ENCODE measurements at places on chromosomes 3 and 15.

DNA sequence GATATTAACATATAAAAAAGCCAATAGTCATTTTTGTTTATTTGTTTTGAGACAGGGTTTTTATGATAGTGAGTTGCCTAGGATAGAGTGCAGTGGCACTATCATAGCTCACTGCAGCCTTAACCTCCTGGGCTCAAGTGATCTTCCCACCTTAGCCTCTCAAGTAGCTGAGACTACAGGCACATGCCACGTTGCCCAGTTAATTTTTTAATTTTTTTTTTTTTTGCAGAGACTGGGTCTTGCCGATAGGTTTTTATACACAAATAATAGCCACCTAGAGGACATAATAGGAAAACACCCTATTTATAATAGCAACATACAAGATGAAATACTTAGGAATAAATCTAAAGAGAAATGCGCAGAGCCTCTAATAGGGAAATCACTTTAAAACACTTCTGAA, 13.3 kb downstream of the EIF3J start:
- H3K4me1 ChIP-seq = peaks cover 28% of the 10 kb centered on the region
- no peak for DNase-seq
- H3K27ac ChIP-seq = no peak overlapping the region
- no peak overlapping the region for H3K4me3 ChIP-seq
- H3K27me3 ChIP-seq = no peaks in the 10 kb centered on the region
- H3K36me3 ChIP-seq = peaks cover 11% of the 10 kb centered on the region

DNA sequence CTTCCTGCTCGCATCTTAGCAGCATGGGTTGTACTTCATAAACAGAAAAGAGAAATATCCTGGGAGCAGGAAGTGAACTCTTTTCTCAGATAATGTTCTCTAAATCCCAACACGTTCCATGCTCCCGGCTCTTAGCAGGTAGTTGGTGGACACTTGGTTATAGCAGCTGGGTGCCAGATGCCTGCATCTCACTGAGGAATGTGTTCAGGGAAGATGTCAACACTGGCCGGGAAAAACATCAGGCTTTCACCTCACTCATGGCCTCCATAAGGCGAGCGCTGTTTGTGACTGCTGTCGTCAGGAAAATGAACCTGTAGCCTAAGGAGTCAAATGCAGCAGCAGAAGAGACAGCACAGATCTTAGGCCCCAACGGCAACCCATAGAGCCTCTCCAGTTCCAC, 4.4 kb upstream of the PRC1 start:
- peaks cover 51% of the 10 kb centered on the region for H3K36me3 ChIP-seq
- no peak overlapping the region for H3K4me3 ChIP-seq
- peaks cover 6% of the 10 kb centered on the region for H3K4me1 ChIP-seq

- no peak for DNase-seq
- peaks cover 4% of the 10 kb centered on the region for H3K36me3 ChIP-seq
- H3K27me3 ChIP-seq = no peaks in the 10 kb centered on the region
- no peak overlapping the region for H3K4me3 ChIP-seq
These were observed 90.1 kb downstream of the CHST2 start for GRCh38 chr3:143209715-143210059.

DNA sequence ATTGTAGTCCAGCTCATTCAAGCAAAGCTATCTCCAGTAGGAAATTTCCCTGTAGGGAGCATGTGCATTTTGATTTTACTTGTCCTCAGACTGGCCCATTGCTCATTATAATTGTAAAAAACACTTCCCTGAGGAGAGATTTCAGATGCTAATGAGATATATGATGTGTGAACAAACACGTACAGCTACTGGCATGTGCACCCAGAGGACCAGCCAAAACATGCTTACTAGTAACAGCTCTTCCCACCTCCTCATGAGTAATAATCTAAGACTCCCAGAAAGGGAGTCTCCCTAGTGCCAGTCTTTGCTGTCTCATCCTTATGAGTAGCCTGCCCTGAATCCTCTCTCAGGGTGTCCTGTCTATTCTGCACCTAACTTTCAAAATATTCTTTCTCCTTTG, 43.4 kb downstream of the FBXO22 start:
- no peaks in the 10 kb centered on the region for H3K36me3 ChIP-seq
- DNase-seq = no peak
- H3K4me1 ChIP-seq = peaks cover 3% of the 10 kb centered on the region
- no peak overlapping the region for H3K27ac ChIP-seq
- H3K27me3 ChIP-seq = peaks cover 8% of the 10 kb centered on the region

DNA sequence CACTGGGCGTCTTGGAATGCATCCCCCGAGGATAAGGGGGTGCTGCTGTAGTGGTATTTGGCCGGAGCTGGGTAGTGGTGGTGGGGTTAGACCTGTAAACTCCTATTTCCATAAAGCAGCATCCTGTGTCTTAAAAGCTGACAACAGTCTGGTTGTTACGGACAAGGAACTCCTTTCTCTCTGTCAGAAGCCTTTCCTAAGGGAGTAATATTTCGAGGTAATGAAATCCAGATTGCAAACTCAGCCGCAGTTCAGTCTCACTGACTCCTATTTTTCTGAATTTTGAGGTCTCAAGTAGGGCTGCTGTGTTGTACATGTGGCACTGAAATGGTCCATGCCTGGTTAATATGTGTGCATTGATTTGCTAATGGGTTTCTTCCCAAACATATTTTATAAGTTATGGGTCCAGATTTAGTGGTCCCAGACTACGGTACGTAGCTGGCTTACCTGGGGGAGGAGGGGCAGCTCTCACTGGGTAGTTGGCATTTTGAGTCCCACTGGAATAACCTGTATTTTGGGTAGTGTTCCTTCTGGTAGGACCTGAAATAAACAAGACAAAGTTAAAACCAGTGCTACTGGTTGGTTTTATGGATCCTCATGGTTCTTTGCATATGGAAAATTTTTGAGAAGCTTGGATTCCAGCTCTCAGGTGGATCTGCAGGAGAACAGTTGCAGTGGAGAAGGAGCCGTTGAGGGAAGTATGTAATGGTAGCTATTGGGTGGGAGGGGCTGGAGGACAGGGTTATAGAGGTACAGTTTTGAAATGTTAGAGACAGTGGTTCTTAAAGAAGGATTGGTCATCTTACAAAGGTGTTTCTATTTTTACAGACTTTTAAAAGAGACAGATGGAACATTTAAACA, 48.6 kb upstream of the LDHAL6B start:
- peaks cover 43% of the 10 kb centered on the region for H3K36me3 ChIP-seq
- no peak for DNase-seq
- peaks cover 4% of the 10 kb centered on the region for H3K4me1 ChIP-seq
- no peaks in the 10 kb centered on the region for H3K27me3 ChIP-seq

DNA sequence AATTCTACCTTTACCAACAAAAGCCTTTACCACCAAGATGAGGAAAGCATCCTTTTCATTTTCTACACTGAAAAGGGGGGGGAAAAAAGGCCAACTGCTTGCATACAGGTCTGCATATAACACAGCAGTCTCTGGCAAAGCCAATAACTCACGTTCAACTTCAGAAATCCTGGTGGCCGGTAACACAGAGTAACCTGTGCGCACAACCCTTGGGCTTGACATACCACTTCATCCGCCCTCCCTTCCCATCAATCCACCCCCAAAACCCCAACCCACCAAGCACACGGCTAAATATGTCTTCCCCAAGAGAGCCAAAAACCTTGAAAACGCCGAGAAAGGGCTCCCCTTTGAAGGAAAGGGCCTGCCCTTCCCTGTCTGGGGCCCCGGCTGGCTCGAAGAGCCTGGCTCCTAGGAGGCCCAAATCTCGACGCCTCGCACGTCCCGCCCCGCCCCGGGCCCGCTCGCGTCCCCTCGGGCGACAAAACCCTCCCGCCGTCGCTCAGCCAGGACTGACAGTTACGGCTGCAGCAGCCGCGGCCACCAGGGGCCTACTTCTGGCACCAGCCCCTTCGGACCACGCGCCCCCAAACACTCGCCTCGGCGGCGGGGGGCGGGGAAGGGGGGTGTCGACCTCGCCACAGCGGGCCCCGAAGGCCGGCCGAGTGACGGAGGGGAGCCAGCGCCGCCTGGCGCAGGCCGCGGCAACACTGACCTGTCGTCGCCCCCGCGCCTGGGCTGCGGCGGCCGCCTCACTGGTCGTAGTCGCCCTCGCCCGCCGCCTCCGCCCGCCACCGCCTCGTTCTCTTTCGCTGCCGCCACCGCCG, 835 bp downstream of the UBE3A start:
- peak overlapping the region; percentile 93 for H3K27ac ChIP-seq
- DNase-seq = peak; percentile 67
- peak overlapping the region; percentile 92 for H3K4me3 ChIP-seq
- H3K4me1 ChIP-seq = peaks cover 32% of the 10 kb centered on the region
- H3K27me3 ChIP-seq = no peaks in the 10 kb centered on the region
- H3K36me3 ChIP-seq = peaks cover 20% of the 10 kb centered on the region

DNA sequence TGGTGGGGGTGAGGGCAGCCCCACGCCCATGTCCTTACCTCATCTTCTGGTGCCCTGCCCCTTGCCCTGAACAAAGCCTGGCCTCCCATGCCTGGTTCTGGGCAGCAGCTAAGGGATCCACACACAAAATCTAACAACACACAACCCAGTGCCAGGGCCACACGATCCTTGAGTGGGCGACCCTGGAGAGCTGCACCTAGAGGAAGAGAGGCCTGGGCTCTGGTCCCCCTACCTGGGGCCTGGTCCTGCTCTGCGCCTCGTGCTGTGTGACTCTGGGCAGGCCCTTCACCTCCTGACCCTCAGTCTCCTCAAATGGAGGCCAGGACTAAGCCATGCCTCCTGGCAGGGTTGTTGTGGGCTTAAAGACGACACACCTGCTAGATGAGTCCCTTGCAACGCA, 20.0 kb upstream of the C3orf22 start:
- DNase-seq = no peak
- H3K36me3 ChIP-seq = no peaks in the 10 kb centered on the region
- no peak overlapping the region for H3K27ac ChIP-seq
- peaks cover 6% of the 10 kb centered on the region for H3K27me3 ChIP-seq

GRCh38 chr15:71748293-71748718, 62.0 kb upstream of the NR2E3 start:
- H3K27me3 ChIP-seq = peaks cover 35% of the 10 kb centered on the region
- peaks cover 6% of the 10 kb centered on the region for H3K4me1 ChIP-seq
- no peak overlapping the region for H3K4me3 ChIP-seq
- no peak for DNase-seq
- H3K27ac ChIP-seq = no peak overlapping the region
- H3K36me3 ChIP-seq = no peaks in the 10 kb centered on the region

- no peak overlapping the region for H3K27ac ChIP-seq
- H3K4me3 ChIP-seq = no peak overlapping the region
- H3K4me1 ChIP-seq = no peaks in the 10 kb centered on the region
These were observed 178.1 kb downstream of the OPA1 start for GRCh38 chr3:193771011-193771652.

DNA sequence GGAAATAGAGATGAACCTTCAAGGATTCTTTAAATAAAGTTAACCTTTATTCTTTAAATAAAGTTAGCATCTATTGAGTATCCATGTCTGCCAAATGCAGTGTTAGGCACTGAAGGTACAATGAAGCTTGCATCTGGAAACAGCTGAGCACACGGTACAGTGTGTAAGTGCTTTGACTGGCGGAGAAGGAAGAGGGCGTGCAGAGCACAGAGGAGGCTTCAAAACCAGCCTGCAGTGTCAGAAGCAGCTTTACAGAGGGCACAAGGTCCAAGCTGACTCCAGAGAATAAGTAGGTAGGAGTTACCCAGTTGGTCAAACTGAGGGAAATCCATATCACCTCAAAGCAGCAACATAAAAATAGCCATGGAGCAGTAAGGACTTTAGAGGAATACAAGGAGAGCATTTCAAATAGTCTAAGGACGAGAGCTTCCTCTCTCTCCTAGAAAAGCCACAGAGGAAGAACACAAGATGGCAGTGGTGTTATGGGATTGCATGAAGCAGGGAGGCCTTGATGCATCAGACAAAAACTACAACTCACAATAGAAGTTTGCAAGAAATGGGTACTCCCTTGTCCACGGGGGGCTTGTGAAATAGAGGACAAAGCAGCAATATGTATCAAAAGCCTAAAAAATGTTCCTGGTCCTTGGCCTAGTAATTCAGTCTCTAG, 60.3 kb upstream of the PPP2R3A start:
- H3K27ac ChIP-seq = no peak overlapping the region
- H3K4me3 ChIP-seq = no peak overlapping the region
- H3K27me3 ChIP-seq = no peaks in the 10 kb centered on the region
- no peak for DNase-seq

DNA sequence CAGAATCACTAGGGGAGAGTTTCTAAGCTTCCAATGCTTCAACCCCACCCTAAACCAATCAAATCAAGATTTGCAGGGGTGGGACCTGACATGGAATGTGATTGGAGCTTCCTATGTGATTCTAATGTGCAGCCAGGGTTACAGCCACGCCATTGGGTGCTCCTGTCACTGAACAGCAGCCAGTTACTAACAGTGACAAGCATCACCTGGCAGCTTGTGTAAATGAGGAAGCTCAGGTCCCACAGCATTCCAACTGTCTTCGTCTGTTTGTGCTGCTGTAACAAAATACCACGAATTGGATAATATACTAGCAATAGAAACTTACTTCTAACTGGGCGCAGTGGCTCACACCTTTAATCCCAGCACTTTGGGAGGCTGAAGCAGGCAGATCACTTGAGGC, 294.9 kb downstream of the SHQ1 start:
- peaks cover 11% of the 10 kb centered on the region for H3K36me3 ChIP-seq
- H3K4me1 ChIP-seq = peaks cover 38% of the 10 kb centered on the region
- no peak overlapping the region for H3K4me3 ChIP-seq
- no peak overlapping the region for H3K27ac ChIP-seq
- no peak for DNase-seq

- DNase-seq = no peak
- no peaks in the 10 kb centered on the region for H3K36me3 ChIP-seq
- no peaks in the 10 kb centered on the region for H3K27me3 ChIP-seq
These were observed 164.0 kb upstream of the TBL1XR1 start for GRCh38 chr3:177361081-177361938.

GRCh38 chr15:48289628-48290027, 41.6 kb upstream of the DUT start:
- no peak for DNase-seq
- no peak overlapping the region for H3K4me3 ChIP-seq
- no peaks in the 10 kb centered on the region for H3K36me3 ChIP-seq
- H3K27ac ChIP-seq = no peak overlapping the region

DNA sequence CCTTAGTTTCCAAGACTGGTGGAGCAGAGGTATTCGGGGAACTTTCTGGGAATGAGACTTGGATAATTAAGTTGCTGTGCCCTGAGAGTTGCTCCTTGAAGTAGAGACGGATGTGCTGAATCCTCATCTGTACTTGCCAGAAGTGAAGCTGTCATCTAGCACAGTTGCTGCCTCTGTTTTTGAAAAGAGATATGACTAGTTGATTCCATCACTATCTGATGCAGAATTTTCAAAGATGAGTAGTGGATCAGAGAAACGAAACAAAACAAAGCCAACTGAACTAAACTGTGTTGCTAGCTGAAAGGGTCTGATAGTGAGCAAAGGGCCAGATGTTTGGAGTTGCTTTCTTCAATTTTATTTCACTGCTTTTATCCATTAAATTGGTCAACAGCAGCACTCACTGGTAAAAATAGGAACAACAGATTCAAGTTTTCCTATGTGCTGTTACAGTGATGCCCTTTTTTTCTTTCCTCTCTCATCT, 52.7 kb downstream of the MITF start:
- H3K36me3 ChIP-seq = no peaks in the 10 kb centered on the region
- no peaks in the 10 kb centered on the region for H3K27me3 ChIP-seq
- H3K4me3 ChIP-seq = no peak overlapping the region
- no peaks in the 10 kb centered on the region for H3K4me1 ChIP-seq
- no peak overlapping the region for H3K27ac ChIP-seq
- DNase-seq = no peak
